AG09319 (cell line): ENCODE measurements at places on chromosomes 7 and 10.
A peak's percentile ranks its signal among the peaks of the same experiment; 100 is the strongest.

- no peak for DNase-seq
These were observed 4.9 kb downstream of the MAT1A start for GRCh38 chr10:80284522-80284921.

GRCh38 chr7:77157446-77157845, 35.0 kb downstream of the CCDC146 start:
- DNase-seq = no peak

DNA sequence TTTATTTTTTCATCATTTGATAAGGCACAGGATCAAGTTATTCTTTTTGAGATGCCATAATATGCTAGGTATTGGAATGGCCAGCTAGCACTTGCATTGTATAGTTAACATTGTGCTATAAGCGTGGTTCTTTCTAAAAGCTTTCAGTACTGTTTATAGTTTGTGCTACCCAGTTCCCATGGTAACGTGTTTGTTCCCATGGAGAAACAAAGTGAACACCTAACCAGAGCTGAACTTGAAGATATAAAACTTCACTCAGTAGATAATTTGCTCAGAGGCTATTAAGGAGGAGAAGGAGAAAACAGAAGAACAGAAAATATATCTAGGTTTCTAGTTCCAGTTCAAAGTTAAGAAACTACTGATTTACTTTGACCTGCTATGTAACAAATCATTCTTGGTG, 23.6 kb upstream of the ITGB8 start:
- no peak for DNase-seq

GRCh38 chr10:58996063-58996462, 180.4 kb upstream of the PHYHIPL start:
- DNase-seq = no peak

DNA sequence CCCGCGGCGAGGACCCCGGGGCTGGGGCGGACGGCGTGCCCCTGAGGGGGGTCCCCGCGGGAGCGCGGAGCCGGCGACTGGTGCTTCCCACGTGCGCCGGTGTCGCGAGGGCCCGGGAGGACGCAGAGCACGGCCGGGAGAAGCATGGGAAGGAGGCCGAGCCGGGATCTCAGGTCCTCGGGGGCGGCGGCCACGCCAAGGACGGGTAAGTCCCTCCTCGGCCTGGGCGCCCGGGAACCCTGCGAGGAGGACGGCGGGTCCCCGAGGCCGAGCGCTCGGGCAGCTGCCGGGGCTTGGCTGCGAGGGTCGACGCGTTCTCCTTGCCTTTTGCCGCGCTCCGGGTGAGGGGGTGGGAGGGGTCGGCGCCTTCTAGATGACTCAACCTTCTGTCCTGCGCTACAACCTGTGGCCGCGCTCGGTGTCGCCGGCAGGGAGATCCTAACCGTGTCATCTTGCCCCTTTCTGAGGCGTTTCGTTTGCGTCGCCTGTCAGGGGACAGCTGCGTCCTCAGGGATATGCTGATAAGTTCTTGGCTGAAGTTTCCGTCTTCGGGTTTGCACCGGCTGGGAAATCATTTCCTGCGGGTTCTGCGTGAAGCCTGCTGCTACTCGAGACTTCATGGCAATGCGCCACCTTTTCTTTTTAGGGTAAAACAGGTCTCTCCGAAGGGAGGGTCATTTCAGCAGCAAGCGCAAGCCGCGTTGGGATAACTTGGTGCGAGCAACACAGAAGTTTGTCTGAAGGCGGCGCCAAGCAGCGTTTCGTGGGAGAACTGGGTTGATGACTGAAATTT, 529 bp downstream of the TASOR2 start:
- peak; percentile 31 for DNase-seq

DNA sequence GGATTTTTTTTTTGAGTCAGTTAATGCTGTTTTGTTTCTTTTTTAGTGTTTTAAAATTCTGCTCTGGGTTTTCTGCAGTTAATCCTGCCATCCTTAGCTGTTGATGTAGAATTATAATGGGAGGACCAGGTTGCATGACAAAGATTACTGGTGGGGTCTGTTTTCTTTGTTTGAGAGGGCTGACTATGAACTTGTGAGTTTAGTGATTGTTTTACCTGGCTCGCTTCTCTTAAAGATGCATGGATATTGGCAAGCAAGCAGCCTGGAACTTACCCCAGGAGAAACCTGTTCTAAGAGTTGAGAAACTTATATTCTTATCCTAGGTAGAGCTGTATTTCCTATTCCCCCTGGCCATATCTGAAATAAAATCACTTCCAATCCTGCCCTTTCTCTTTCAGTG, 727.8 kb downstream of the GRM8 start:
- no peak for DNase-seq

DNA sequence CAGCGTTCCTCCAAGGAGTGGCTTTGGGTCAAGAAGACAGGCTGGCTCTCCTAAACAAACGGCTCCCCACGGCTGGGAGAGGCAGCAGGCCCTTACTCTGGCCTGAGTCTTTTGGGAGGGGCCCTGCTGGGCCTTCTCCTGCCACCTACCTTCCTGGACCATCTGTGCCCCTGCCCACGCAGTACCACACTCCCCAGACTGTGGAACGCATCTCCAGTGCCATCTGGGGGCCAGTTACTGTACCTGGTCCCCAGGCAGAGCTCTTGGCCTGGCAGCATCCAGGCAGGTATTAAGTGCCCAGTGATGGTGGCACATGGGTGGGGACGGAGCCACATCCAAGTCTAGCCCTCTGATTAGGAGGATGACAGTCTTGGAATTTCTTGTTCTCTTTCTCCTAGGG, 14.4 kb downstream of the ALKBH4 start:
- DNase-seq = no peak

DNA sequence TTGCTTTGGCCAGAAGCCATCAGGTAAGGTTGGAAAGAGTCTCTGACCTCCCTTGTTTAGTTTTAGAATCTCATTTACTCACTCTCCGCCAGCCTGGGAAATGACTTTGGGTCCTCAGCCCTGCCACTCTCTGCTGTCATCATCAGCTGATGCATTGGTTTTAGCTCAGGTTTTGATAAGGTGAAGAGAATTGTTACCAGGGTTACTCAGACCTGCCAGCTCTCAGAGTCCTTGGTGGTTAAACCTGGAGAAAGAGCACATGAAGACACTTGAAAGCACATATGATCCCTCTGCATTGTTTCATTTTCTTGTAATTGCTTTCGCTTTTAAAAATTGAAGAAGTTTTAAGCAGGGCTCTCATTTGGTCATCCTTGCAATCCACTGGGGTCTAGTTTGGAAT, 4.0 kb upstream of the CROT start:
- DNase-seq = no peak

GRCh38 chr10:79361726-79362397, 14.6 kb downstream of the PPIF start:
- DNase-seq = no peak

DNA sequence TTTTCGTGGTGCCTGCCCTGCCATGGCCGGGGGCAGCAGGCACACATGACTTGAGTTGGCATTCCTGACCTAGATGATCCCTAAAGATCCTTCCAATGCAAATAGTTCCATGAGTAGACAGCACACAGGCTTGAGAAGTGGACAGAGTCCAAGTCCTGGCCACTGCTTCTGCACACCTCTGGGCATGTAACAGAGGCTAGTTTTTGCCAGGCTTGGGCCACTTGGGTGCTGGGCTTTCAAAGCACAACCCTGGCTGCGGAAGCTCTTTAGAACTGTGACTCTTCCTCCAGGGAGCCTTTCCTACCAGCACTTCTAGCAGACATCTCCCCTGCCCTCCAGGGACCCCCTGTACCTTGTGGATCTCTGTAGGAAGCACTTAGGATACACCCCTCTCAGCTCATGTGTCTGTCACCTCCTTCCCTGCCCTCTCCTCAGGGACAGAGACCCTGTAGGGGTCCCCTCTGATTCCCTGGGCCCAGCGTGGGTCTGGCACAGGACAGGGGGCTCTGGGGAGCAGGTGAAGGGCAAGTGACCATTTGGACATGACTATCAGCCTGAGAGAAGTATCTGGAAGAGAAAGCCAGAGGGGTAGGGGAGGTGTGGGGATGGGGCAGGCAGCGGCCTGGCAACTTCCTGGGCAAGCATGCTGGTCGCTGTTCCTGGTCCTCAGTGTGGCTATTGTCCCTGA, 36.2 kb downstream of the ZCCHC24 start:
- DNase-seq = no peak

- no peak for DNase-seq
These were observed 31.7 kb upstream of the OPALIN start for GRCh38 chr10:96390460-96390864.

DNA sequence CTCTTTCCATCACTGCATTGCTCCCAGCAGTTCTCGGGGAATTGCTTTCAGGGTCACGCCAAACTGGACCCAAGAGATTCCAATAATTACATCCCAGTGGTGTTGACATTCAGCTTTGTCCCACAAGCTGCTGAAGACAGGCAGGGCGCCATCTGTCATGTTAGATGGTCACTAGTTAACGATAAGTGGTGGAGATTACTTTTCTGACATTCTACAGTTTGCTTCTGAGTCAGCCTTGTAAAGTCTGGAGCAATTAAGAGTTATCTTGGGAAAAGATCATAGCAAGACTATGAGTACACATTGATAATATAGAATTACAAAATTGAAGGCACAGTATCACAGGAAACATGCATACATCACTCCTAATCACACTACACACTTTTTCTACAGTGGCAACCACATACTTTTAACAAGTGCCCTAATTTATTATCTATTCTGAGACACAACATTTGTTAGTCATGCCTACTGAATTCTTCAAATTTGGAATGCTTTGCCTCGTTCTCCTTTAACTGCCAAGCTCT, 41.9 kb downstream of the SEMA3C start:
- DNase-seq = no peak

GRCh38 chr10:31120961-31121685, 89.5 kb upstream of the ZNF438 start:
- no peak for DNase-seq

- DNase-seq = no peak
These were observed 47.2 kb downstream of the XPNPEP1 start for GRCh38 chr10:109875828-109876821.

DNA sequence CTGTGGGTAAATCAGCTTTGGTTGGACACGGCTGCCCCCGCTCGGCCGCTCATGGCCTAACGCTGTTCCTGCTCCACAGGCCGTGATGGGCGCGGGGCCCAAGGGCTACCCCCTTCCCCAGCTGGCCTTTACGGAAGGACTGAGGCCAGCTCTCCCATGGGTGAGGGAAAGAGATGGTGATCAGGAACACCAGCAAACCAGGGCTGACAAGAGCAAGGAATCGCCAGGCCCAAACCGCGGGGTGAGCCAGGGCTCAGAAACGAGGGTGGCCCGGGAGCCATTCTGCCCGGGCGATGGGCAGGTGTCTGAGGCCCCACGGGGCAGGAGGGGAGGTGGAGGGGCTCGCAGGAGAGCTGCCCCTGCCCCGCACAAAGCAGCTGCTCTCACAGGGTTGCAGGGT, 26.6 kb downstream of the GPER1 start:
- DNase-seq = no peak

GRCh38 chr10:4136121-4136520, 351.1 kb upstream of the KLF6 start:
- DNase-seq = no peak

- DNase-seq = no peak
These were observed 34.0 kb downstream of the PPP2R2D start for GRCh38 chr10:131934769-131935168.

DNA sequence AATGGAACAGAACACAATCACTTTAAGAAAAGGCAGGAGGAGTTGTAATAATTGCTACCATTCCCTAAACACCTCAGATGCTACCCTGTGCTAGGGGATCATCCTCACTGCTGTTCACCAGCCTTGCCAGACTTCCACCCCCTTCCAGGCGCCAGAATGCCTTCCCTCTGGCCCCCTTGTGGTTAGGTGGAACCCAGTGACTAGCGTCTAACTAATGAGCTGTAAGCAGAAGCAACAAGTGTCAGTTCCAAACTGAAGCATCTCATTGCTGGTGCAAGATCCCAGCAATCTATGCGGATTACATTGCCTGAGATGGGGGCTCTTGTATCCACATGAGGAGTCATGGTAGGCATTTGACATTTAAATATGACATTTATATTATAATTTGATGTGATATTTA, 86.6 kb downstream of the FRMD4A start:
- DNase-seq = no peak

GRCh38 chr10:116719804-116720203, 22.6 kb downstream of the HSPA12A start:
- no peak for DNase-seq
